ENCODE measurements at places on chromosomes 1 and 21.

DNA sequence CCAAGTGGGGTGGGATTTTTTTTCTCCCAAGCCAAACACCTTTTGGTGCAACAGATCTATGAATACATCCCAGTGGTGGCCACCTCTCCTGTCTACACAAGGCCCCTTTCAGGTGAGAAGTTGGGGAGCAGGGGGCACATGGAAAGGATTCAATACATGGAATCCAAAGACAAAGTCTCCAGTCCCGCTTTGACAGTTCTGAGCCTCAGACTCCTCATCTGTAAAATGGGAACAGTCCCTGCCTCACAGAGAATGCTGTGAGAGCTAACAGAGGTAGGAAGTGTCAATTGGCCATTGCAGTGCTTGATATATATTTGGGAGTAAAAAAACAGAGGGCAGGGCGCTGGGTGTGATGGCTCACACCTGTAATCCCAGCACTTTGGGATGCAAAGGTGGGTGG is 26.7 kb upstream of the ZNF436 start:
- no peak for DNase-seq

DNA sequence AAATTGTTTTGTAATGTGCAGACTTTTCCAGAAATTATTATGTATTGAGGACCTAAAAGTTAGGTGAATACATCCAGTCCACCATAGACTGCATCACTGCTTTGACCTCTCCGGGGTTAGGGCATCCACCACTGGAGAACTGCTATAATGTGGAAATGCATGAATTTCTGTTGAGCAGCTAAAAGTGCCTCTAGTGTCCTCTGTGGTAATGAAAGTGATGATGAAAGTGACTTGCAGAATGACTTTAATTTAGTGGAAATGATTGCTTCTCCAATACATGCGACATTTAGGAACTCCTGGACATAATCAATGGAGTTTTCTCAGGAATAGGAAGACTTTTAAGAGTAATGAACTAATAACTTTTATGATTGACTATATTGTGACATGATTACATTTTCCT is 170.8 kb downstream of the LBR start:
- DNase-seq, result no peak

- DNase-seq, result no peak
Measured at GRCh38 chr21:20618878-20619277, 379.3 kb upstream of the NCAM2 start.

DNA sequence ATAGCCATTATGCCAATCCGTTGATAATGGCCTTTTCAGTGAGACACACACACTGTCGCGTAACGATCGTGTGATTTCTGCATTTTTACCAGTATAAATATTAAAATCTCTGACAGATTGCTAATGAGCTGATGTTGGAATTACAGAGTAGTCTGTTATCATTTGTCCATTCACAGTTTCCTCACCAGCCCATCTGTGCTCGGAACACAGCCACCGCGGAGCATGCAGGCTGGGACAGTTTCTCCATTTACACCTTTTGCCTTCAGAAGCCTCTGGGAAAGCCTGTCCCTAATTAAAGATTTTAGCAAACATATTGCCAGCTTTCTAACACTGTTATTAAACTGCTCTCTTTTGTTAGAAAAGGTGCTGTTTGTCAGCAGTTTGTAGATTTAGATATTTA is 82.2 kb upstream of the BARHL2 start:
- DNase-seq, result no peak

DNA sequence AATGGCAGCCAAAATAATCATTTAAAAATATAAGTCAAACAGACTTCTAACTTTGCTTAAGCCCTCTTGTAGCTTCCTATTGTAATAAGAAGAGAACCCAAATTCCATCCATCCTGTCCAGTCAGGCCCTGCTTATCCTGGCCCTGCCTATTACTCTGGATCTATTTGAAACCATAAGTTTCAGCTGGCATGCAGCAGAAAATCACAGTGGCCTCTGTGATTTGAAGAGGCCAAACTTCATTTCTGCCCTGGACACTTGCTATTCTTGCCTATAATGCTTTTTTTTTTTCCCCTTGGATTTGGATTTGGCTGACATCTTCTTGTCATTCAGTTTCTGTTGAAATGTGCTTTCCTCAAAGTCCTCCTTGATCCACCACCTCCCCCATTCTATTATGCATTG is 642.8 kb downstream of the USP25 start:
- DNase-seq, result no peak

- DNase-seq, result no peak
Measured at GRCh38 chr1:74703386-74704182, 29.3 kb downstream of the CRYZ start.

- no peak for DNase-seq
Measured at GRCh38 chr1:232123775-232124659, 497.4 kb downstream of the DISC1 start.

- no peak for DNase-seq
Measured at GRCh38 chr1:77762072-77762476, 2.4 kb upstream of the USP33 start.

DNA sequence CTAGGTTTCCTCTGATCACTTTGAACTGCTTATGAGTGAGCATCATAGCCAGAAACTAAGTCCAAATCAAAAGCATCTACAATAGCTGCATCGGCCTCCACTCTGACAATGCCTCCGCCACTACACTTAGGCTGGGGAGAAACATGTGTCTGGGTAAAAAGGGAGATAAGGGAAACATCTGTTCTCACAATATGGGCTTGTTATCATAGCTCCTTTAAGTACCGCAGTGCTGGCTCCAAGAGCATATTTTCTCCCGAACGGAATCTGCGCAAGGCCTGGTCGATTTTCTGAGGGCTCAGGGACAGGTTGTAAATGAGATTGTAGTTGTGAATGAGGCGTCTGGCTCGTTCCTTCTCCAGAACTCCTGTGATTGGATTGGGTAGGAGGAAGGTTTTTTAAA is 63.9 kb upstream of the CYP2J2 start:
- no peak for DNase-seq

DNA sequence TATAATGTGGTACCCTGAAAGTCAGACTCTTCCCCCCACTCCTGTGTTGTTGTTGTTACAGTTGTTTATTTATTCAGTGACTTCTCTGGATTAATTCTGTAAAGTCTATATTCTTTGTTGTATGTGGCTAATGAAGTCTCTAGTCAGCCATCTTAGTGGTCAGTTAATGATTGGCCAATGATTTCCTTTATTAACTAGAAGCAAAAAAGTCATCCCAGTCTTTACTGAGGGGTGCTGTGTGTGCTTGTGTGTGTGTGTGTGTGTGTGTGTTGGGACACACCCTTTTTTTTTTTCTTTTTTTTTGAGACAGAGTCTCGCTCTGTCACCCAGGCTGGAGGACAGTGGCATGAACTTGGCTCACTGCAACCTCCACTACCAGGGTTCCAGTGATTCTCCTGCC is 37.3 kb upstream of the HYI start:
- no peak for DNase-seq

DNA sequence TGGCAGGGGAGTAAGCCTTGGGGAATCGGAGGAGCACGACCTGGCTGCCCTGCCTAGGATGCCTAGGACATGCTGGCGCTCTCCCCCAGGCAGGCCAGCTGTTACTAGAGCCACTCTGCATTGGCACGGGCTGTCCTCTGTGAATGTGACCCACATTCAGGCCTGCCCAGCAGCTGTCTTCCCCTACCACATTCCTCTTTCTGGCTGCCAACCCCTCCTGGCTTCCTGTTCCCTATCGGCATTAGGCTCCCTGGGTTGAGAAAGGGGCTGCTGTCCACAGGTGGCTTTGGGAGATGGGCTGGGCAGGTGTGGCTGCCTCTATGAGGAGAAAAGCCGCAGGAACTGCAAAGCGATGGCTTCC is 2.3 kb upstream of the NFASC start:
- DNase-seq, result no peak

- DNase-seq, result peak; percentile 22
Measured at GRCh38 chr1:207868251-207868773, 42.6 kb downstream of the CD34 start.

- no peak for DNase-seq
Measured at GRCh38 chr1:108551137-108551862, 8.6 kb upstream of the EEIG2 start.

DNA sequence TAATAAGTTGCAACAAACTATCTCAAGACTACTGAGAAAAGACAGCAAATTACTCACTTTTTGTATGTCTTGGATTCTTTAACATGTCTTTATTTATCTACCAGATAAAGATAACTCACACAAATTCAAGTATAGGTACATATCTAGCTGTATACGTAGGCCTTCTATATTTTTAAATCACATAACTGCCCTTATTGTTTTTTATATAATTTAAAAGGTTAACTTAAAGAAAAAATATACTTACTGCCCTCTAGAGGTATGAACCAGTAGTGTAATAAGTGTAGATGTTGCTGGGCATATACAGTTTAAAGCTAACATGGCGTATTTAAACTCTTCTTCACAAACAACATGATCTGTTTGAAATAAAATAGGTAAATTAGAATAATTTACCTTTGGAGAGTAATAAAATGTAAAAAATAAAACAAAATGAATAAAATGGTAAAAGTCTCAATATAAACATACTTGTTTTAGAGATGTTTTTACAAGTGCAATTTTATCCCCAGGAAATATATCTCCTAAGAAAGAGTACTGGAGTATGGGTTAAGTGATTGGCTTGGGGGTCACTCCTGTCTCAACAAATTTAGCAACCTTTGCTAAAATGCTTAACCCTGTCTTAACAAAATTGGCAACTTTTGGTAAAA is 235.2 kb downstream of the KCNT2 start:
- no peak for DNase-seq

- peak; percentile 49 for DNase-seq
Measured at GRCh38 chr1:91282695-91283420, 121.8 kb downstream of the HFM1 start.

DNA sequence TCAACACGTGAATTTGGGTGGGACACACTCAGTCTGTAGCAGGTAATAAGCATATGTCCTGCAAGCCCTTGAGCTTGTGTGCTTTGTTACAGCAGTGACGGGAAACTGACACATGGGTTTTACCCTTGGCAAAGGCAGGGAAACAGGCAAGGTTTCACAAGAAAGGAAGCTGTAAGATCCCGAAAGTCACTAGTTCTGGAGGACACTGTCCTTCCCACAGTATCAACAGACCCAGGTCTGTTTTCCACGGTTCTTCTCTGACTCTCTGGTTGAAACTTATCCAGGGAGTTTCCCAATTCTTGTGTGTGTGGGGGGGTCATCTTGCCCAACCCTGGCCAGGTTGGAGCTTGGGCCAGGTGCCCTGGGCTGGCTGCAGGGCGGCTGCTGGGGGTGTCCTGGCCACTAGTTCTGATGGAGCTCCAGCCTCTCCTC is 29.3 kb upstream of the ZBTB21 start:
- DNase-seq, result no peak

DNA sequence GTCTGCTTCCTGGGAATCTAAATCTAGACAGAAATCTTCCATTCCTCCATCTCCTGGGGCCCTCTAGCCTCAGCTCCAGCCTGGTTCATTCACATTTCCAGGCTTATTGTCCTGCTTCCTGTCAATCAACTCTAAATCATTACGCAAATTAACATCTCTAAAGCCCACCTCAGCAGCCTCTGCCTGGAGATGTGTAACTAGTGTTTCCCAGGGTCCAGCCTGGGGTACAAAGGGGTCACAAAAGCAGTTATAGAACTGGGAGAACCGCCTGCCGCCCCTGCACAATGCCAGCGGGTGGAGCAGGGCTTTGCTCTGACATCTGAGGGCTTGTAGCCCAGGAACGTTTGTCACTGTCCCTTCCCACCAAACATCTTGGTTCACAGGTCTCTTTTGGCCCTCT is 373.5 kb downstream of the RRAGC start:
- no peak for DNase-seq

DNA sequence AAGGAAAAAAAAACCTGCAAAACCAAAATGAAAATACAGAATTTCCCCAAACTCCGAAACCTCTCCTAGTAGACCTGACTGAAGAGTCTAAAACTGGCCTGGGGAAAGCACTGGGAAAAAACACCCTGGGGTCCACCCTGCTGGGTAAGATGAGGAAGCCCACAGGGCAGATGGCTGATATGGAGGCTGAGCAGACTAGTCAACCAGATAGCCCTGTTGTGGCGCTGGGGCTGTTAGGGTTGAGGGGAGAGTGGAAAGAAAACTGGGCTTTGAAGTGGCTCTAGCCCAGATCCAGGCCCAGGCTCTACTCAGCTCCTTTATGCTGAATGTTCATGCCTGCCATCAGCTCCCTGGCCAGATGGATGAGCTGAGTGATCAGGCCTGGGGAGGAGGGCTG is 6.8 kb upstream of the SLAMF1 start:
- no peak for DNase-seq

DNA sequence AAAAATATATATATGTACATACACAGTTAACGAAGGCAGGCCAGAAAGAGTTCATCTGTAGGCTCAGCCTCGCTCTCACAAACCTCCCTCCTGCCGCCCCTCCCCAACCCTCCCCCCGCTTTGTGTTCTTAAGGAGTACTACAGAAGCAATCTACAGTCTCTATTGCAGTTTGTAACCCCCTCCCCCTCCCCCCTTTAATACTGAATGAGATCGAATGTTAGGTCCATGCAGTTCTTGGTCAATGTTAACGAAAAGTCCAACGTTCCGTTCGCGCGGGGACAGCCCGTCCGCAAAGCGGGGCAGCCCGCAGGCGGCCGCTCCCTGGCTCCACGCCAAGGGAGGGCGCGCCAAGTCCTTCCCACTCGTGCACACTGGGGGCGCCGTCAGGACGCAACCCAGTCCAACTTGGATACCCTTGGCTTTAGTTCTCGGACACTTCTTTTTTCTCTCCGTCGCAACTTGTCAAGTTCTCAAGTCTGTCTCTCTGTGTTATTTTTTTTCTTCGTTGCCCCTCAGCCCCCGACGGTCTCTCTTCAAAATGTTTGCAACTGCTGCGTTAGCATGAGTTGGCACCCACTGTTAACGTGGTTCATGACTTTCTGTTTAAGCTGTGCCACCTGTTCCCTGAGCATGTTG is 2.2 kb downstream of the JUN start:
- peak; percentile 52 for DNase-seq

DNA sequence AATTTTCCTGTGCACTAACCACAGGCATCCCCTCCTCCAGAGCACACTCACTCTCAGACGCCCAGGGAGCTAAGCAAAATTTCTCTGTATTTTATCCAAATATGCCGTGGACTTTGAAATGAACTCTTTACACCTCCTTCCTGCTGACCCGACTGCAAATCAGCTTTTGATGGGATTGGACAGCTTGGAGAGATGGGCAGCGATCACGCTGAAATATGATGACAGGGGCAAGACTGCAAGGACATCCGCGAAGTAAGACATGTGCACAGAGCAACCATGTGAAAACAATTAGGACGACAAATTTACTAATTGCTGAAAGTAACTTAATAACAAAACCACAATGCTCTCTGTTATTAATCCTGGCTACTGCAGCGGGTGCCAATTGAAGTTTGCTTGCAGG is 64.6 kb upstream of the CLDN14 start:
- no peak for DNase-seq

DNA sequence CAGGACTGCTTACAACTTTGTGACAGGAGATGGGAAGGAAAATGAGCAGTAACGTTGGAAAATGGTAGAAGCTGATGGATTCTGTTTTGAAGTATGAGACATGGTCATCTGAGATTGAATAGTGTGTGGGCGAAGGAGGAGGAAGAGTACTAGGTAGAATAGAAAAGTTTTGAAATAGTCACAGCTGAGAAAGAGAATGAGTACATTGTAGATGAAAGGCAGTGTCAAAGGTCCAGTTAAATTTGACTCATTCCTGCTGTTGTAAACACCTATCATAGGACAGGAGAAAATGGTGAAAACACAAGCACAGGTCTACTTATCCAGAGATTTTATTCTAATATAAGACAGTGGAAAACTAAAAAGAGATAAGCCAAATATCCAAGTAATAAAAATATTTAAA is 56.8 kb upstream of the CFHR3 start:
- DNase-seq, result no peak

GRCh38 chr1:113895098-113895497 is 7.7 kb upstream of the BCL2L15 start:
- DNase-seq, result no peak

Data from stimulated activated CD4-positive, alpha-beta T cell treated with anti-CD3 and anti-CD28 coated beads, Interleukin-2, amount 100 ng/mL, for 24 hours (primary cell).